ENCODE measurements at places on chromosomes 6 and 20.

DNA sequence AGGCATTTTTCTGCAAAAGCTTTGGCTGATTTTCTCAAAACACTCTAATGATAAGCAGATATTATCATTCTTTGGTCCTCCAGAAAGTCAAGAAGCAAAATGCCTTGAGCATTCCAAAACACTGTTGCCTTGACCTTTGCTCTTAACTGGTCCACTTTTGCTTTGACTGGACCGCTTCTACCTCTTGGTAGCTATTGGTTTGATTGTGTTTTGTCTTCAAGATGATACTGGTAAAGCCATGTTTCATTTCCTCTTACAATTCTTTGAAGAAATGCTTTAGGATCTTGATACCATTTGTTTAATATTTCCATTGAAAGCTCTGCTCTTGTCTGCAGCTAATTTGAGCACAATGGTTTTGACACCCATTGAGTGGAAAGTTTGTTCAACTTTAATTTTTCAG is 35.6 kb upstream of the SDHAF4 start:
- DNase-seq: no peak

DNA sequence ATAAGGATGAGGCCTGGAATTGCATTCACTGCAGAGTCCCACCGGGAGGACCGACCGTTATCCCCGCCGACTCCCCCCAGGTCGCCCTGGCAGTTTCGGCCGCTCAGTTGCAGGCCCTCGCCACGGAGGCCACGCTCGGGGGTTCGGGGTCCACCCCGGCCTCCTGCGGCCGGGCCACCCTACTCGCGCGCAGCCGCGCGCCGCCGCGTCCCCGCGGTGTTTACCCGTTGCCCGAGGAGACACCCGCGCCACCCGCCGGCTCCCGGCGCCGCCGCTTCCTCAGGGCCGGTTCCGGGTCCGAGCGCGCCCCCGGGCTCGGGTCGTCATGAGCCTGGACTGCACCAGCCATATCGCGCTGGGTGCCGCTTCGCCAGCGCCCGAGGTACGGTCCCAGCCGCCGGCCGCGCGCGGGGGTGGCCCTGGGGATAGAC is at the start of gene CCDC170:
CCDC170 (plus strand) TSS at position 214 of the 431 bp plus-strand sequence; CDS start at position 326, 112 bp downstream.
- no peak for DNase-seq

- no peak for DNase-seq
Measured at GRCh38 chr6:2502096-2502997, 248.4 kb downstream of the MYLK4 start.

DNA sequence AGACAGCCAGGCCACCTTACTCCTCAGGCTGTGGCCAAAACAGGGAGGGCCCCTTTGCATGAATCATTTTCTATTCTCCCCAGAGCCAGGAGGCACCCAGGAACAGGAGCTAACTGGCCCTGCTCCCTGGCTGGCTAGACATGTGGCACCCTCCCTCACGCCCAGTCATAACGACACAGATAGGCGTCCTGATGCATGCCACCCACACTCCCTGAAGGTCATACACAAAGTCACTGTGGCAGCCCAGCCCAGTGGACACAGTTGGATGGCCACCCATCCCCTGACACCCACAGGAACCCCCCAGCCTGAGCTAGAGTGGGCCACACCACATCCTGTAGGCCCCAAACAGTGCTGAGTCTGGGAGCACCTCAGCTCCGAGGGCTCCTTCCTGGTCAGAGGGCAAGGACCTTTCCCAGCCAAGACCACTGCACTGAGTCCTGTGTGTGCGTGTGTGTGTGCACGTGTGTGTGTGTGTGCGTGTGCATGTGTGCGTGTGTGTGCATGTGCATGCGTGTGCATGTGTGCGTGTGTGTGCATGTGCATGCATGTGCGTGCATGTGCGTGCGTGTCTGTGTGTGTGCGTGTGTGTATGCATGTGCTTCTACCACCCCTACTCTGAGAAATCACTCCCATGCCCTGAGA is 21.6 kb downstream of the TFEB start:
- DNase-seq: no peak

GRCh38 chr6:12955956-12956355 is 239.4 kb downstream of the PHACTR1 start:
- no peak for DNase-seq

- no peak for DNase-seq
Measured at GRCh38 chr6:7953753-7954152, 43.2 kb upstream of the TXNDC5 start.

DNA sequence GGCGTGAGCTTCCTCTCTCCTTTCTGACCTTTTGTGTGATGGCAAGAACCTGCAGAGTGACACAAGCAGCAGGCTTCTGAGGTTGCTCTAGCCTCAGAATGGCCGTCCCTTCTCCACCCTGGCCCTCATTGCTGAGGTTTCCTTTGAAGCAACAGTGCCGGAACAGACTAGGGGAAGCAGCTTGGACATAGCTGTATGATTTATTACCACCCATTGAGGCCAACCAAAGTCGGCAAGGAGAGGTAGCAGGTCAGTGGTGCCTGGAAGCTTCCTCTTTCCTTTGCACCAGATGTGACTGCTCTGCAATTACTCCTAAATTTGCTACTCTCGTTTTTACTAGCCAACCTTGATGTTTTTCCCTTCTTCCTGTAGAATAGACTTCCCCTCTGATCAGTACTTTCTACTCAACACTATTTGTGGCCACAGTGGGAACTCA is 31.4 kb downstream of the PTPN1 start:
- no peak for DNase-seq

DNA sequence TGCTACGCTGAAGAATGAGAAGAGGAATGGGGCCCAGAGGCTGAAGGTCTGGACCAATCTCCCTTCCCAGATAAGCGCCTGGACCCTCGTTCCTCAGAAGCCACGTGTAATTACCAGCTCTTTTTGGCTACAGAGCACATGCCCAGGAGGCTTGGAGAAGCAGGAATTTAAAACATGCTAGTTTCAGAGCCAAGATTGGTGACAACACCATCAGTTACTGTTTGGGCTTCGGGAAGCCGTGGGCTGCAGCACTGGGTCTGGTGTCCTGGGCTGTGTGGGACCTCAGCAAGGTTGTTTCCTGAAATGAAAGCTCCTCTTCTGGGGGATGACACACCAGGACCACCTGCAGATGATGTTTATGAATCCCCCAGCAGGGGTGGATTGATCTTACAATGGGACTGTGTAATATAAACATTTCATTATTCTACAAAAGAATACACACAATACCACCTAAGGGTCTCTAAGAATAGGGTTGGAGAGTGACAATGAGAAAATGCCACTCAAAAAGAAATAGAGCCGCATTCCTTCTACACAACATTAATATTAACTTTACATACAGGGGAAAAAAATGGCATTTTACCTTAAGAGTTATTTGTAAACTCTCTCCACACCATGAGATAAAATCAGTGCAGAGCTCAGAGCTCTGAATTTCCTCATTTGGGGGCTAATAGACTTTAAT is 207.8 kb upstream of the FOXQ1 start:
- no peak for DNase-seq

DNA sequence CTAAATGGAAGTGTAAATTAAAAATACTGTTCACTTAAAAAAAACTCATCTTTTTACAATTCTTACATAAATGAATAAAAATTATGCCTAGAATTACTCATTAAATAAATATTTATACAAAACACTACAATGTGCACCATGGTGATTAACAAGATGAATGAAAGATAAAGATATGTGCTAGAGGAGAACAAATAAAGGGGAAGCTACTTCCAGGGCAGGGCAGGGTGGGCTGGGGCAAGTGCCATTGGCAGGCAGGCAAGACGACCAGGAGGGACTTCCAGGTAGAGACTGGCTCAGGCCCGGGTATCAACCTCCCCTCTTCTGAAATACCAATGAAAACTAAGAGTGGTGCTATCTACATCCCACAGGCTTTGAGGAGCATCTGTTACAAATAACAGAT is 20.4 kb downstream of the PREP start:
- no peak for DNase-seq

DNA sequence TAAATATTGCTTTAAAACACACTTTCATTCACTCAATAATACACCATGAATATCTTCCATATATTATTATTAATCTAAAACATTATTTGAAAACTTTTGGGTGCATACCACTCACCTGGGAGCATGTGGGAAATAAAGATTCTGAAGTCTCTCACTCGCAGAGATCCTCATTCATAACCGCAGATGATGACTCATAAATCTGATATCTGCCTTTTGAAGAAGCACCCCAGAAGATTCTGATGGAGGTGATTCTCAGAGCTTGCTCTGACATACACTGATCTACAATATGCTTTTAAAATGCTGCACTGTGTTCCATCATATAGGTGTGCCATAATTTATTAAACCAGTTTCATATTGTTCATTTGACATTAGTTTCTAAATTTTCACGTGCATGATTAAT is 135.0 kb upstream of the SGK1 start:
- no peak for DNase-seq

- no peak for DNase-seq
Measured at GRCh38 chr20:50679753-50680104, 11.6 kb downstream of the RIPOR3 start.

GRCh38 chr6:11237428-11237827 is 5.0 kb upstream of the NEDD9 start:
- no peak for DNase-seq

DNA sequence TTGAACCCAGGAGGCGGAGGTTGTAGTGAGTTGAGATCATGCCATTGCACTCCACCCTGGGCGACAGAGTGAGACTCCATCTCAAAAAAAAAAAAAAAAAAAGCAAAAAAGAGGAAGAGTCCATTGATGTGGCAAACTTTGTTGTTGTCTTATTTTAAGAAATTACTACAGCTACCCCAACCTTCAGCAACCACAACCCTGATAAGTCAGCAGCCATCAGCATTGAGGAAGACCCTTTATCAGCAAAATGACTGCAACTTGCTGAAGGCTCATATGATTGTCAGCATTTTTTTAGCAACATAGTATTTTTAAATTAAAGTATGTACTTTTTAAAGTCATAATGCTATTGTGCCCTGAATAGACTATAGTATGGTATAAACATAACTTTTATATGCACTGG is 48.8 kb downstream of the ZFP64 start:
- no peak for DNase-seq

GRCh38 chr6:153121311-153121710 is 9.8 kb downstream of the RGS17 start:
- no peak for DNase-seq

GRCh38 chr6:31871046-31871659 is 7.6 kb downstream of the SLC44A4 start:
- no peak for DNase-seq

GRCh38 chr6:3453413-3454272 is 3.2 kb downstream of the SLC22A23 start:
- no peak for DNase-seq

- DNase-seq: no peak
Measured at GRCh38 chr6:14848019-14848418, 397.9 kb upstream of the JARID2 start.

- no peak for DNase-seq
Measured at GRCh38 chr6:154092326-154092962, 53.4 kb downstream of the OPRM1 start.

- DNase-seq: no peak
Measured at GRCh38 chr20:14232650-14233049, 104.8 kb downstream of the FLRT3 start.

- DNase-seq: no peak
Measured at GRCh38 chr20:57573242-57573641, 12.3 kb downstream of the PCK1 start.

GRCh38 chr6:127173156-127173940 is 54.9 kb downstream of the RSPO3 start:
- no peak for DNase-seq

- DNase-seq: no peak
Measured at GRCh38 chr20:60224914-60225313, 266.7 kb downstream of the CDH26 start.

DNA sequence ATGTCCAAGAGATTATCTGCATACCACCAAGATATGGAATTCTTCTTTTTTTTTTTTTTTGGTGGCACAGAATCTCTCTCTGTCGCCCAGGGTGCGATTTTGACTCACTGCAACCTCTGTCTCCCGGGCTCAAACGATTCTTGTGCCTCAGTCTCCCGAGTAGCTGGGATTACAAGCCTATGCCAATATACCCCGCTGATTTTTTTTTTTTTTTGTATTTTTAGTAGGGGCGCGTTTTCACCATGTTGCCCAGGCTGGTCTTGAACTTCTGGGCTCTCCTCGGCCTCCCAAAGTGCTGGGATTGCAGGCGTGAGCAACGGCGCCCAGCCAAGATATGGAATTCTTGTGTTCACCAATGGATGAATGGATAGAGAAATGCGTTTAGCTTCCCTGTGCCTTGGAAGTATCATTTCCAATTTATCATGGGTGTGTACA is 31.0 kb downstream of the POM121L2 start:
- DNase-seq: no peak

DNA sequence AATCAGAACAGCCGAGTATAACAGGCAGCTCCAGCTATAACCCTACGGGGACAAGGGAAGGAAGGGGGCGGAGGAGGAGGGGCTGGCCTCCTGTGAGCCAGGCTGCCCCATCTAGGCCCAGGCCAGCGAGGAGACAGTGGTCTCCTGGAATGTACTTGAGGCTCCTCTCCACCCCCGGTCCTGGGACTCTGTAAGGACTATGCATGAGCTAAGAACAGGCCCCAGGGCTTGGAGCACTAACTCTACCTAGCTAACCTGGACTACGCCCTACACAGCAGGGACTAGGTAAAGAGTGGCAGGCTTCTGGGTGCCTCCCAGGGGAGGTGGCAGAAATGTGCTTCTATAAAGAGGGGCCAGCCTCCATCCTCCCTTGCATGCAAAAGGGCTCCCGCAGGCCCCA is 8.9 kb downstream of the KCNK15 start:
- no peak for DNase-seq

GRCh38 chr6:41675992-41676391 is 37.7 kb downstream of the MDFI start:
- no peak for DNase-seq

- DNase-seq: no peak
Measured at GRCh38 chr20:52953020-52953419, 19.1 kb upstream of the TSHZ2 start.

- DNase-seq: no peak
Measured at GRCh38 chr6:47402081-47402480, 75.5 kb upstream of the CD2AP start.

DNA sequence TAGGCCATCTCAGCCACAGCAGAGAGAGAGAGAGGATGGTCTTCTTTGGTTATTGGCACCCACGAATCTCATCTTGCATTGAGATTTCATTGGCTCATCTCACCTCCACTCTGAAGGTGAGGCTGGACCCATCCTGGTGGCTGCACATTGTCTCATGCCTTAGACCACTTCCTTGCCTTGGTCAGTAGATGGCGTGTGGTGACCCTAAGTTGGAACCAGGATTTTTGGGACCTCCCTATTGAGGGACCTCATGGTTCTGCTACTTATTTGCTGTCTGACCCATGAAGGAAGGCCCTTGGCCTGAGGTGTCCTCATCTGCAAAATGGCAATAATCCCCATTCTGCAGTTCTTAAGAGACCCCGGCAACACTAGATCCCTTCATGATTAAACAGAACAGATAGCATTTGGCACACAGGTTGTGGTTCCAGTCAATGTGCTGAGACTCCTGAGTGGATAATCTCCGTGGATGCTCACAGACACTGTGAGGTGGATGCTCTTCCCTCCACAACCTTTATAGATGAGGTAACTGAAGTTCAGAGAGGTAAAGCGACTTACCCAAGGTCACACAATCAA is 21.5 kb upstream of the AAR2 start:
- DNase-seq: no peak

- DNase-seq: no peak
Measured at GRCh38 chr6:131226459-131227157, 91.3 kb downstream of the AKAP7 start.

Data from hypothalamus (tissue), 51 donors.